ENCODE measurements at places on chromosomes 6 and 20.

- no peak for DNase-seq
These were observed 29.4 kb downstream of the PSMG4 start for GRCh38 chr6:3287976-3288707.

GRCh38 chr20:8667306-8667705, 401.6 kb upstream of the PLCB4 start:
- DNase-seq: peak; percentile 41

DNA sequence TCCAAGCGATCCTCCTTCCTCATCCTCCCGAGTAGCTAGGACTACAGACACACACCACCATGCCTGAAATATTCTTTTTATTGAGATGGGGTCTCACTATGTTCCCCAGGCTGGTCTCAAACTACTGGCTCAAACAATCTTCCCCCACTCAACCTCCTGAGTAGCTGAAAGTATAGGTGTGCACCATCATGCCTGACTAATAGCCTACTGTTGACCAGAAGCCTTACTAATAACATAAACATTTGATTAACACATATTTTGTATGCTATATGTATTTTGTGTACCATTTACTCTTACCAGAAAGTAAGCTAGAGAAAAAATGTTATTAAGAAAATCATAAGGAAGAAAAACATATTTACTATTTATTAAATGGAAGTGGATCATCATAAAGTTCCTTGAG, 11.9 kb upstream of the WFDC10A start:
- DNase-seq: no peak

GRCh38 chr20:3251806-3252205, 12.8 kb upstream of the SLC4A11 start:
- DNase-seq: peak; percentile 55

- DNase-seq: no peak
These were observed 17.3 kb upstream of the CCDC167 start for GRCh38 chr6:37516920-37517405.

GRCh38 chr6:132962936-132963868, 148.8 kb downstream of the RPS12 start:
- peak; percentile 82 for DNase-seq

- DNase-seq: no peak
These were observed 63.0 kb downstream of the LYRM2 start for GRCh38 chr6:89575562-89575960.

DNA sequence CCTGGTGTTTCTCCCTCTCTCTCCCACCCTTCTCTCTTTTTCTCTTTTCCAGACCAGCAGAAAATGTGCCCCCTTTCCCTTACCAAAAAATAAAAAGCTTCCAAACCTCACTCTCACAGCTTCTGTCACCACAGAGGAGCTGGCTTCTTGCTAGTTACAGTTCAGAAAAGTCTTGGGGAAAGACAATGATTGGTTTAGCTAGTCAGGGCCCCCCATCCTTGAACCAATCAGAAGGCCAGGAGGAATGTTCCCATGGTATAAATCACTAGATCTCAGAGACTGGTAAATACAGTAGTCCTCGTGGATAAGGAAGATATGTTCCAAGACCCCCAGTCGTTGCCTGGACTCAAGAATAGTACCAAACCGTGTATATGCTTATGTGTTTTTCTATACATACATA, 231.1 kb upstream of the TAB2 start:
- DNase-seq: no peak

GRCh38 chr6:39225946-39226437, 3.3 kb downstream of the KCNK5 start:
- no peak for DNase-seq

DNA sequence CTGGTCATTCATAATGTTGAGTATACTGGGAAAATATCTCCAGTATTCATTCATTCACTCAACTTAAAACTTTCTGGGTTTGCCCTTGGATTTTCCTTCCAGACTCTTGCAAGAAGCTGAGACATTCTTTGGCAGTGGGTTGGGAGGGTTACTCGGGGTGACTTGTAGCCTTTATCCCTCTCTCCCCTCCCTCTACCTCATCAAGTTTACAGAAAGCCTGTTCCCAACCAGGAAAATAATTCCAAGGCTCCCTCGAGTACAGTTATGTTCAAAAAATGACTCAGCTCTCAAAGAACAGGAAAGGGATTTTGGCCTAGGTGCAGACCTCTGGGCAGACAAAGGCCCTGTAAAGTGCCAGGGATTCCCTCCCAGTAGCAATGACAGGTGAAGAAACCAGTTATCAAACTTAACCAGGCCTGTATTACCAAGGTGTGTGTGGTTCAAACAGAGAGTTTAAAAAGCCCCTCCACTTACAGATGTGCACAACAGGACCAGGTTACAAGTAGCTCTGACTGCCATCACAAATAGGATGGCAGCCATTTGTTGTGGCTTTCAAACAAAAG, 22.2 kb downstream of the FKBP1A start:
- no peak for DNase-seq

DNA sequence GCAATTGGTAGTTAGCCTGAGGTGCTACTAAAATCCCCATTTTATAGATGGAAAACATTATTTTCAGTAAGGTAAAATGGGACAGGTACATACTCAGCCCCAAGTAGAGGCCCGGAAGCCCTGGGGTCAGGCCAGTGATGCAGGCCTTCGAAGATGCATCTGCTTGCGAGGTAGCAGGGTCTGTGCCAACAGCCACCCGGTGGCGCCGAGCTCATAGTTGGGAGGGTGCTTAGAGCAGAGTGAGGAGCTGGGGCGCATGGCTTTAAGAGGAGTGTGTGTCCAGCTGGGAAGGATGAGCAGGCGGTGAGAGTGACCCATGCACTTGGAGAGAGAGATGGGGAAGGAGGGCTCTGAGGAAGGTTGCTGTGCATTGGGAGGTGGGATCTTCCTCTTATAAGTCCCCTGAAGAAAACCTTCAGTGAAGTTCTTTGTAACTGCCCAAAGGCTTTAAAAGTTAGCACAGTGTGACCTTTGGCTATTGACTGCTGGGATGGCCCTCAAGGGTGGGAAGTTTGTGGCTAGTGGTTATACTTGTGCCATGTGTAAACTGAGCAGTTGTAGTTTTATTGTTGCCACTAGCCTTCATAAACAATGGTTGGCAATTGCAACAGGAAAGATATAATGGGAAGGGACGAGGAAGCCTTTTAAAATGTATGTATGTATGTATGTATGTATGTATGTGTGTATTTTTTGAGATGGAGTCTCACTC, 71.1 kb downstream of the TOX2 start:
- no peak for DNase-seq

DNA sequence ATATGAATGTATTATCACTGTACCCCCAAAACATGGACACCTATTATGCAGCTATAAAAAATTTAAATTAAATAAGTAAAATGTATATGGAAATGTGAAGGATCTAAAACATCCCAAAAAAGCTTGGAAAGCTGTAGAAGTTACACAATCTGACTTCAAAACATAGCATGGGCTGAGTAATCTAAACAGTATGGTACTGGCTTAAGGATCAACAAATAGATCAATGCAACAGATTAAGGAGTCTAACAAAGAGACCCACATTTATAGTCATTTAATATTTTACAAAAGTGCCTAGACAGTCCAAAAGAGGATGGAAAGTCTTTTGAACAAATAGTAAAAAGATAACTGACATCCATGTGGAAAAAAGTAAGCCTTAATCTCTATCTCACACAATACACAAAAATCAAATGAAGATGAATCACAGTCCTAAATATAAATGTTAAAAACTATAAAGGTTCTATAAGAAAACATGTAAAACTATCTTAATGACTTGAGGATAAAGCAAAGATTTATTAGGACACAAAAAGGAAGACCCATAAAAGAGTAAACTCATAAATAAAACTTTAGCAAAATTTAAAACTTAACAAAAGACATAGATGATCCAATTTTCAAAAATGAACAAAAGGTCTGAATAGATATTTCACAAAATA, 46.8 kb downstream of the RANBP9 start:
- DNase-seq: no peak

DNA sequence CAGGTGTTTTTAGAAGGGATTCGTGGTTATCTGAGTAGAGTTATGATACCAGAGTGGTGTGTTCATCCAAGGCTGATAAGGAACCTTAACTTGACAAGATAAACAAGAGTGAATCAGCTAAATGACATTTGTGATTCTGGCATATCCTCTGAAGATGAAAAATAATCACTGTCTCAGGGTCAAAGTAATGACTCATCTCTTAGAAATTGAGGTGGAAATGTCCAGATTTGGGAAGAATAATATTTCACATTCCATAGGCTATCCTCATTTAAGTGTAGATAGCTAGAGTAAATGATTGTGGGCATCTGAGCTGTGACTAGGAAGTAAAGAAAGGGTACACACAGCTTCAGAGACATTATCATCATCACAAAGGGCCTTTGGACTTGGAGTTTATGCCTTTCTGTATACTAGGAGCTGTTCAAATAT, 255.7 kb downstream of the GJA1 start:
- no peak for DNase-seq

DNA sequence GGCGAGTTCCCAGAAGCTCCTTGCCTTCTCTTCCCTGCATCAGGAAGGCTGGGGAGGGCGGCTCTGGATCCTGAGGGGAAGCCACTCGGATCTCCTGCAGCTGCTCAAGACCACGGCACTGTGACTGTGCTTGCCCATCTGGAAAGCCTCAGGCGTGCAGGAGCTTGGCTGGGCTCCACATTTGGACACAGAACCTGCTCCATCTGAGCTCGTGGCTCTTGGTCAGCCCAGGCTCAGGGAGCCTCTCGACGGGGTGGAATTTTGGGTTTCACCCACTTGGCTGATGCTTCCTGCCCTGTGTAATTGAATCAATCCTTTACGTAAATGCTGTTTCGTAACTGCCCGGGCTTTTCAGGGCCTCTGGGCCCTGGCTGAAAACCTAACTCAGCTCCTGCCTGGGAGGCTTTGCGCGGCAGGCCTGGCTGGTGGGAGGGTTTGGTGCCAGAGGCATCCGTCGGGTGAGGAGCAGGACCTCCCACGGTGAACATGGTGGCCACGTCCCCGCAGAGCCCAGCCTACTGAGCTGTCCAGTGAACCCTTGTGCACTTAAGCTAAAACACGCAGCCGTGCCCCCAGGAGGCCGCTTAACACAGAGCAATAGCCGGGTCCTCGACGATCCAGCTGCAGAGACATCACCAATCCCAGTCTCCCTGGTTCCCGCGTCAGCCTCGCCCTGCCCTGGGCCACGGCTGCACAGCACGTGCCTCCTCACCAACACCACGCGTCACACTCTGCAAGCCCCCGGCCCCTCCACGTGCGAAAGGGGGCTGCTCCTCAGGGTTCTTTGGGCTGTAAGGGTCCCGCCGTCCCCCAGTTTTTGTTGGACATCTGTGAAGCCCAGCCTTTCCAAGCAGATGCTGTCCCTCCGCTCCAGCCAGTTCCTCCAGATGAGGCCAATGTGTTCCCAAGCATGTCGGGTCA, 241.0 kb downstream of the DLL1 start:
- peak; percentile 92 for DNase-seq

DNA sequence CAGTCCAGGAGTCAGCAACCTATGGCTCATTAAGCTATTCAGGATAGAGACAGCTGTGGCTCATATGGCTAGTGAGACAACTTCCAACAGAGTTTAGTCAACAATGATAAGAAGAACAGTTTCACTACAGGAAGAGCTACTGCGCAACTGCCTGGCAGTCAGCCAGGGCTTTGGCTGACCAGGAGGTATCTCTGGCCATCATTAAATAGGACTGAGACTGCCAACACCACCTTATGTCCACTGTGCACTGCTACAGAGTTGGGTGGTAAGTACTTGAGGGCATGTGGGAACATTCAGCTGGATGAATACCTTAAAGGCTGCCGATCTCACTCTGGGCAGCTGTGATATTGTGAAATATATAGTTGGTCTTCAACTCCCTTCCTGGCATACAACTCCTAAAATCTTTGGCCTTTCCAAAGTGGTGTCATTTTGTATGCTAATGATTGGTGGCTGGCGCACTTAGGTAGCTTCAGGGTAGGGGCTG, 52.2 kb upstream of the FAM83C start:
- DNase-seq: peak; percentile 81

DNA sequence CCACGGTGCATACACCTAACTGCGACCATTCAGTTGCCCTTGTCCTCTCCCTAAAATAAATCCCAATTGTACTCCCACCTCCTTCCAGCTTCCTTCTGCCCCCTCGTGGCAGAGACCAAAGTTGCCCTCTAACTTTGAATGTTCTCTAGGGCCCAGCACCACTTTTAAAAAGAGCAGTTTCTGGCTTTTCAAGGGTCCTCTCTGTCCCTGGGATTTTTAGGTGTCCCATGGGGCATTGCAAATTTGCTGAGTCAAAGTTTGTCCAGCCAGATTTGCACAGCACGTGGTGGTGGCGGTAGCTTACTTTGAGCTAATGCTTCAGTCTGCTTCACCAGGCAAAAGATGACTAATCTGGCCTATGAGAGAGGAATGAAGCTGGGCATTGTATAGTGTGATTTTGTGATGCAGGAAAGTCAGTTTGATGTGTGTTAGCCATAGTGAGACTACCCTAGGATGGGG, 100.2 kb downstream of the PERP start:
- DNase-seq: no peak

- peak; percentile 30 for DNase-seq
These were observed 376.9 kb downstream of the RNGTT start for GRCh38 chr6:88586371-88587149.

DNA sequence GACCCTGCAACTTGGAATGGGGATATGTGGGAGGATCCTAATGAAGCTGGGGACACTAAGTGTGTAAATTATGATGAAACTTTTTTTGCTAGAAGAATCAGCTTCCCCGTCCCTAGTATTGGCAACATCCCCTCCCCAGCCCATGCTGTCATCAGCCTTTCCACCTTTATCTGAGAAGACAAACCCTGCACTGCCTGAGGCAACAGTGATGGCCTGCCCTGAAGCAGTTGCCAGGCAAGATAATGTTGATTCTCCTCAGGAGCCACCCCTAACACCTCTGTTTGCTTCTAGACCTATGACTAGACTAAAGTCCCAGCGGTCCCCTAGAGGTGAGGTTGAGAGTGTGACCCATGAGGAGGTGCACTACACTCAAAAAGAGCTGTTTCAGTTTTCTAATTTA, 27.1 kb downstream of the MICA start:
- DNase-seq: no peak

GRCh38 chr6:34484391-34484790, 18.5 kb downstream of the PACSIN1 start:
- no peak for DNase-seq

GRCh38 chr20:50582591-50583234, 72.5 kb downstream of the PTPN1 start:
- DNase-seq: peak; percentile 37

DNA sequence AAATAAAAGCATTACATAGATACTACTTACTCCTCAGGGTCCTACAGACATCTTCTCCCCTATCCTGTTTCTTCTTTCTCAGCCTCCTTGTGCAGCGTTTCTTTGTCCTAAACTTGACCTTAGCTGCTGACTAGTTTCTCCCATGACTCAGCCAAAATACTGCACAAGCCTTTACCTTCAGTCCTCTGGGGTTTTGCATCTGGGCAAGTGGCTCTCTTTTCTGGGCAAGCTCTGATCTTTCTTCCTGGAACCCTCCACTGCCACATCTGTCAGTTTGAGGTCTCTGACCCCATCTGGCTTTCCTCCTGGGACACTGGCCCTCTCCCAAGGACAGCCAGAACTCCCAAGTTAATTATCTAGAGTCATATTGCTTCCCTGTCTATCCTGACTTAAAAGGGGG, 838.4 kb downstream of the DHX35 start:
- peak; percentile 53 for DNase-seq

- peak; percentile 85 for DNase-seq
These were observed 11.7 kb downstream of the TFEB start for GRCh38 chr6:41723530-41724227.

GRCh38 chr6:26268659-26269402, 96.2 kb upstream of the BTN3A2 start:
- no peak for DNase-seq

GRCh38 chr6:31898383-31899011, 999 bp upstream of the EHMT2 start:
- DNase-seq: no peak

GRCh38 chr20:50049442-50050026, 63.4 kb downstream of the UBE2V1 start:
- DNase-seq: no peak
